ENCODE measurements at places on chromosomes 7 and 10.

- DNase-seq, result no peak
Observed at GRCh38 chr10:98226508-98227144, 41.4 kb downstream of the LOXL4 start.

DNA sequence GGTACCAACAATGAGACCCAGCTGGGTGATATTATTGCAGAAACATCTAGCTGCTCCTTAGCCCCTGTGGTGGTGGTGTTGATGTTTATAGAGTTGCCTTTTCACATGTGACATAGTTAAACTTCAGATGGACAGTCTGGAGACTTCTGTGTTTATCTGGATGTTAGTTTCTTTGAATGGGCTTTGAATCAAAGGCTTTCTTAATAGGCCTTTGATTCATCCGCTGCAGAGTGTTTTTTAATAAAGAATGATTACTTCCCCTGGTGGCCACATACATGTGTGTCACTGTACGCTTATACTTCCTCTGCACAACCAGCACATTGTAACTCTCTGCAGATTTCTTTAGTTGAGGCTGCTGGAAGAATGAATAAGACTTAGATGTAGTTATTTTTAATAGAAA lies 221.0 kb downstream of the DYNC1I1 start:
- no peak for DNase-seq

- DNase-seq, result peak; percentile 86
Observed at GRCh38 chr7:116929914-116930913, 23.1 kb upstream of the ST7 start.

DNA sequence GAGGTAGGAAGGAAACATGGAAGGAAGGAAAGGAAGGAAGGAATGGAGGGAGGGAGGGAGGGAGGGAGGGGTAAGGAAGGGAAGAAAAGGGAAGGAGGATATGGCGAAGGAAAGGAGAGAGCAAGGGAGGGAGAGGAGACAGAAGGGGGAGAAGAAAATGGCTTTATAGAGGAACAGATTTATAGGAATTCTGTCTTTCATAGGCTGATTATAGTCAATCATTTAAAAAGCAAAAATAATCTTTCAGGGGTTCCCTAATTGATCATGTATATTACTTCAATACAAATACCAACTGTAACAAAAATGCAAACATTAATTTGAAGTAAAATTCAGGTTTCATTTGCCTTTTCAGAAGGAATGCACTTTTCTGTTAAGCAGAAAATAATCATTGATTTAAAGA lies 519.1 kb downstream of the MDFIC start:
- DNase-seq, result no peak

DNA sequence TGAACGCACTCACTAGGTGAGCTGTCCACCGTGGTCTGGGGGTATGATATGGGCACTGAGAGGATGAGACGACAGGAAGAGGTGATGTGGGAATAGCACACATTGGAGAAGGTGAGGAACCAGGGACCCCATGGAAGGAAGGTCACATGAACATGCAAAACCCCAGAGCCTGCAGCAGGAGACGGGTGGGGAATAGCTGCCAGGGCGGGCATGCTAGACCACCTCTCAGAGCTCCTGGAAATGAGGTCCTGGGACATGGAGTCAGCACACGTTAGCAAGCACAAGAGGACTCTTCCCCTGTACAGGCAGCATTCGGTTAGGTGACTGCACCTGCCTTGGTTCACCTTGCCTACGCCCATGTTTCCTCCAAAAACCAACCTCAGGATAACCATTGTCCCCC lies 8.1 kb downstream of the FAM131B start:
- DNase-seq, result no peak

- peak; percentile 84 for DNase-seq
Observed at GRCh38 chr7:140625908-140626868, 14.4 kb downstream of the DENND2A start.

DNA sequence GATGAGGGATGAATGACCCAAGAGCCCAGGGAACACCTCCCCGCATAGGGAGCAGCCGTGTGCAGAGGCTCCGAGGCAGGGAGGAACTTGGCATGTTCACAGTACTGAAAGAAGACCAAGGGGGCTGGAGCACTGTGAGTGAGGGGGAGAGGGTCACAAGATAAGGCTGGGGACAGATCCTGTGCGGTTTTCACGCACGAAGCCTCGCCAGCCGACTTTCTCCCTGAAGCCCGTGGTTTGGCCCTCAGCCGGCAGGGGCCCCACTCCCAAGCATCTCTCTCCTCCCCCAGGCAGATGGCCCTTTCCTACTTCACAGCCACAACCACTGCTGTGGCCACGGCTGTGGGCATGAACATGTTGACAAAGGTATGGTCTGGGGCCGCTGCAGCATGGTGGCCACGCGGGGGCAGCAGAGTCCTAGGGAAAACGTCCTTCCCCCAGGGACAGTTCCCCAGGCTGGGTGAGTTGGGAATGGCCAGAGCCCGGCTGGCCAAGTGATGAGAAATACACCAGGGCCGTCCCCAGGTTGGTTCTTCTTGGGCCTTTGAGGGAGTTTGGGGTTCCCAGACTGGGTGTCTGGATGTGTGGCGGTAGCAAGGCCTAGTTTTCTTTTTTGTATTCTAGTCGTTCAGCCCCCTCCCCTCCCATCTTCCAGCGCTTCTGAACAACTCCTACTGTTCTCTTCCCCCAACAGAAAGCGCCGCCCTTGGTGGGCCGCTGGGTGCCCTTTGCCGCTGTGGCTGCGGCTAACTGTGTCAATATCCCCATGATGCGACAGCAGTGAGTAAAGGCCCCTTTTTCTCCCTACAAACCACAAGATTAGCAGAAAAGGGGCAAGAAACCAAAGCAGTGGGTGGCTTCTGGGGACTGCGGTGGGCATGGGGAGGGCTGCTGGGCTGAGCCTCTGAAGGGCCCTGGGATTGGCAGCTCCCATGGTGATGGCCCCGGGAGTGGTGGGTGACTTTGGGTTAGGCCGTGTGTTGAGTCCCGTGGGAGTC lies 14.4 kb upstream of the WBP1L start:
- DNase-seq, result peak; percentile 14

- DNase-seq, result peak; percentile 19
Observed at GRCh38 chr7:117750612-117751563, 122.4 kb downstream of the CTTNBP2 start.

DNA sequence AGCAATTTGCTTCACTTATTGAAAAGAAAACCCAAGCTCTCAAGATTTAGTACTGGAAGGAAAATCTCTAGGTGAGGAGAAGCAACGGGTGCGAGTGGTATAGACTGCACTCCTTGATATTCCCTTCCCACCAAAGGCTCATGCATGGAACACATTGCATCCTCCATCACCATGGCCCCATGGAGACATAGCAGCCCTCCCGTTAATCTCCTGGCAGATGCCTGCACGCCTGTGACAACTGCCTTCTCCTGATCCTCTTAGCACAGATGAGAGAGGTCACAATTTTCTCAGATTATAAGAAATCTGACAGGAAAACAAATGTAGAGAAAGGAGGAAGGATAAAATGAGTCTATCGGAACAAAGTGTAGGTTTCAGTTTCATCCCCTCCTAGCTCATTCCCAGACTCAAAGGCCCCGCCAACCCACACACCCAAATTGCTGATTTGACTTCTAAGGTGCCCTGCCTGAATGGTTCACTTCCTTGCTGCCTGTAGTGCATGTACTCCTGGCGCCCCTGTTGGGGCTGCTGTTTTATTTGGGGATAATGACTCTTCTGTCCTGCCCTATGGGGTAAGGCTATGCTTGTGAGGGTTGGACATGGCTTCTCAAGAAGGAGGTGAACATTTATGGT lies 50.0 kb downstream of the PLXNA4 start:
- no peak for DNase-seq

DNA sequence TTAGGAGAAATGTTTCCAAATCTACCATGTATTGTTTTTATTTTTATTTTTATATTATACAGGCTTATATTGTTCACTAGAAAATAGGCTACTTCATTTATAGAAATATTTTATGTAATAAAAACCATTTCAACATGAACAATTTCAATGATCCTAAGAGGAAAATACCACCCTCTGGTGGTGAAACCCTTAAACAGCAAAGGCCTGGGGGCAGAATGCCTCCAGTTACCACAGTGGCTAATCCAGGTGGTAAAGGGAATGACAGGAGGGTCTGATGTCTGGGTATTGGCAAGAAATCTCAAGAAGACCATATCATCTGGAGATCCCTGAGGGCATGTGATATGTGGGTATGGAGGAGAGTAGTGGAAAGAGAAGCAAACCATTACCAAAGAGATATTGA lies 19.3 kb downstream of the MACC1 start:
- no peak for DNase-seq

GRCh38 chr7:111647881-111648280 lies 85.6 kb upstream of the IMMP2L start:
- no peak for DNase-seq

DNA sequence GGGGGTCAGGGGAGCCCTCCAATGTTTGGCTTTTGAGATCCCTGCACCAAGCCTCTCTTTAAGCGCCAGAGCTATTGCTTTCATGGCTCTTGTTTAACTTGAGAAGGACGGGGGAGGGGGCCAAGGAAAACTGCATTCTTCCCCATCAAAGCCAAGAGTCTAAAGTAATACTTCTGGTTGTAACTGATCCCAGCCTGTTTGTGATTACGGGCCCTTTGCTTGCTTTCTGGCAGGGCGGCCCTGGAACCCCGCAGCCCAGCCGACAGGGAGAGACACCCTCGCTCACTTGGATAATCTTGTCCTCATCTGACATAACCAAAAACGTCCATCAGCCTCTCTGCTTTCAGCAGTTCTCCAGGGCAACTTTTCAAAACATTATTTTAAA lies 154.7 kb downstream of the NEURL1 start:
- no peak for DNase-seq

DNA sequence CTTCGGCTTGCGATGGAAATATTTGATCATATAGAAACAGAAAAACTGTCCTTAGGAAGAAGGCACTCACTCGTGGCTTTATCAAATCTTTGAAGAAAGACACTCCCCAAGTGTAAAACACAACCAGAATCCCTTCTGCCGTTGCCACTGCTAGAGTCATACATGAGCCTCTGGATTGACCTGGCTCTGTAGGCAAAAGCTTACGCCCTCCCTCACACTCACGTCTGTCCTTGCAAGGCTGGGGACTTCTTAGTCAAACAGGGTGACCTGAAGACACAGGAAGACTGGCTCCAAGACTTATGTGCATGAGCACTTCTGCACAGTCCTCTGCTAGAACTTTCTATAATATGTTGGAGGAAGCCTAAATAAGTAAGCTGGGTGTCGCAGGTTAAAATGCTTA lies 135.4 kb upstream of the MDFIC start:
- DNase-seq, result no peak

DNA sequence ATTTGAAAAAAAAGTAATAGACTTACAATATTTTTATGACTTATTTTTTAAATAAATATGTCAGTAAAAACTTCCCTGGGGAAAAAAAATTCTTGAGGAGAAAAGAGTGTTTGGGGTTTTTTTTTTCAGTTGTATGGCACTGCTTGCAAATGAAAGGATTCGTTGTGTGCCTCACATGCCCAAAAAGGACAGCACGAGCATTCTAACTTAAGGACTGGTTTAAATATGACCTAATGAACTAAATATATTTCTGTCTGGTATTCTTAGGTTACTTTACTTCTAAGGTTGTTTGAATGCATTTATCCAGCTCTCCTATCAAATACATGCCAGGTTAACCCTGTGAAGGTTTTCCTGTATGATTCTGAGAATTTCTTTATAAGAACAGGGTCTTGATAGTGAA lies 988 bp upstream of the CD36 start:
- DNase-seq, result no peak

GRCh38 chr10:2282202-2282601 lies 544.9 kb upstream of the ADARB2 start:
- no peak for DNase-seq

DNA sequence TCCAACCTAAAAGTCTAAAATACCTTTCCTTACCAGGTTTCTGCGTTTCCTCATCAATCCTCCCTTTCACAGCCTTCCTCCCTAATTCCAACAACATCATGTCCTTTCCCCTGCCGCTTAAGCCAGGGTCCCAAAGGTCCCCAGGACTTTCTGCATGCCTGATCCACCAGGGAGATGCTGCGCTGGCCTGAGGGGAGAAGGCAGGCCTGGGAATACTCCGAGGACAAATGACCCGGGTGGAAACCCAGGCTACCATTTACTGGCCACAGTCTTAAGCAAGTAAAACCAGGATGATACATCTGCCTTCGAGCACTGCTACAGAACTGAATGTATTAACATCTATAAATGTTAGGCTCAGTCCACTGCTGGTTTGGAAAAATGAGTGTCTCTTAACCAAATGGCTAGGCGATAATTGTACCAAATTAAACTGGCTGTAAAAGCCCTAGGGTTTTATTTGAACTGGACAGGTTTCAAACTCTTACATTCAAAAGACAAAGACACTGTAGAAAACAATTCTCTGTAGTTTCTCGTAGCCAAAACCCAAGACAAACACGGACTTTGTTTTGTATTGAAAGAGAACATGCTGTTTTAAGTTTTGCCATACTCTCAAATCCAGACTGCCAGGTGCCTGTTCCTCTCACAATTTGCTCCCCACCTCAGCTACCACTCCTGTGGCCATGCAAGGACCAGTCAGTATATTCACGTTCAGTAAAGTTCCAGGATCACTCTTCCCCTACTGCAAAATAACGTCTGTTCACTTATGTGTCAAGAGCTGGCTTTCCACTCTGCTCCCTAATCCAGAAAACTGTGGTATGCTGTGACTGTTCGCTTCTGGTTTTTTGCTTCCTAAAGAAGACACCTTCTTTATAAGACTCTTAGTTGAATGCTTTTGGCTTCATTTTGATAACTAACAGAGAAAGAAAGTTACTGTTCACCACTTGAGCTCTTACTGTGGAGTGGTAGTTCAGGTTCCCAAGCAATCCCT lies 145.7 kb downstream of the RNF216 start:
- no peak for DNase-seq

DNA sequence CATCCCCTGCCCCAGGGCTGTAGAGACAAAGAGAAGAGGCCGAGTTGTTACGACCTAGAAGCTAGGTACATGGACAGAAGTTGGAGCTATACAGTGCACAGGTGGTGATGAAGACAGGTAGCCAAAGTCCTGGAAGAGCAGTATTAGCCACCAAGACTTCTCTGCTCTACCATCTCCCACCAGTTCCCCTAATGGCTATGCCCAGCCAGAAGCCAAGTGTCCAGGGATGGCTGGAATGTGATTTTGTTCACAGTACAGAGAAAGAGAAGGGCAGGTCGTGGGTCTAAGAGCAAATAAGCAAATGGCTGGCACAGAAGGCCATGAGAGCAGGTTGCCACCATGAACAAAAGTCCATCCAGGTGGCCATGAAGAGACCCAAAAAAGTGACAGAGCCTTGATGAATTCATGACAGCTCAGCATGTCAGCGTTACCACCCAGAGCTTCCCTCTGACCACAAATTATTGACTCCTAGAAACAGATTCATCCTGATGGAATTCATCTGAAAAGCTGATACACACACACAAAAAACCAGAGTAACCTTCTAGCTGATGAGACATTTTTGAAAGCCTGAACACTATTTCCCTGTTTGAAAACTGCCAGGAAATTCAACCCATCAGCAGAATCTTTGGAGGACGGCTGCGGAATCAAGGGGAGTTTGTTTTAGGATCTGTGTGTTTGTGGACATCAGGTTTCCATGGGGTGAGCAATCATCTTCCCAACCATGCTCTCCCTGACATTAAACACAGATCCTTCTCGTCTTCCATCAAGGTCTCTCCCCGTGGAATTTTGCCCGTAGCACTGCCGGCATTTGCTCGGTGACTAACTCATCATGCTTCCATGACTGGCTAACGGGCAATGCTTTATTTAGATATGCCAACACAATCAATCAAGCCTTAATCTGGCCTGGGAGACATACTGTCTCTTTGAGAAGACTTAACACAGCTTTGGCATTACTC lies 906.7 kb upstream of the AUTS2 start:
- DNase-seq, result no peak

All from DMS79 treated with DMSO at 0.1 percent for 48 hours (cell line).